ENCODE measurements at places on chromosomes 1 and 21.
A peak's percentile ranks its signal among the peaks of the same experiment; 100 is the strongest.

DNA sequence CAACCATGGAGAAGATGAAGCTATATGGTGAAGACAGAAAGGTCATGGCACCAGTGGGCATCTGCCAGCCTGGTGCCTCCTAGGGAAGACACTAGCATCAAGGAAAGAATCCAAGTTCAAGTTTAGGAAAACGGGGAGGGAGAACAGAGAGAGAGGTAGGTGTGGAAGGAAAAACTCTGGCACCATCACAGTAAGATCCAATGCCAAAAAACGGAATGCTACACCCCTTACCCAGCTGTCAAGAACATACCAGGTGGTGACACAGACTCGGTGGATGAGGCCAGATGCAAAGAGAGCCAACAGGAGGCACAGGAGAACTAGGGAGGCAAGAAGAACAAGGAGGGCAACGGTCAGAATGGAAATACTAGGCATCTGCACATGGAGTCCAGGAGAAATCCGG lies 3.6 kb downstream of the KRTCAP2 start:
- DNase-seq = no peak

GRCh38 chr1:14372526-14372925 lies 226.0 kb upstream of the KAZN start:
- DNase-seq = no peak

DNA sequence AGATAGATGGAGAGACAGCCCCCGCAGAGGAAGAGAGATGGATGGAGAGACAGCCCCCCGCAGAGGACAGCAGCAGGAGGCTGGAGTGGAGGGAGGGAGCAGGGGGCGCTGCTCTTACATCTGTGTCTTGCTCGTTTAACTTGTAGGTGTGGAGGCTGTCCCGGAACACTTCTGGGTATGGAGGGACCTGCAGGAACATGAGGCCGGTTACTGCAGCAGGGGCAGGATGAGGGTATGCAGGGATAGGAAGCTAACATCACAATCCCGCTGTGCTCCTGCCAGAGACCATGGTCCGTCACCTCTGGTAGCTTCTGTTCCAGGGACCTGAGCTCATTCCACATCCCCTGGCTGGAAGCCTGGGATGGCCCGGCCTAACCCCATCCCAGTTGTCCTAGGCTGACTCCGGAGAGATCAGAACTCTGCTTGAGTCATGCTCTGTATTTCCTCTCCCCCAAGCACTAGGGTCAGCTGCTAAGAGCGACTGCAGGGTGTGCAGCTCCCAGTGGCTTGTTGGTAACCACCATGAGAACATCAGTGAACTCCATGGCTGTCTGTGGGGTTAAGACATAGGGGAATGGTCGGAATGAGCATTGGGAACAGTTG lies 36.7 kb upstream of the GOLT1A start:
- no peak for DNase-seq

- DNase-seq = no peak
These were observed 890.3 kb upstream of the ADGRL2 start for GRCh38 chr1:80910426-80910825.

- no peak for DNase-seq
These were observed 135.7 kb upstream of the TIAM1 start for GRCh38 chr21:31479714-31480113.

DNA sequence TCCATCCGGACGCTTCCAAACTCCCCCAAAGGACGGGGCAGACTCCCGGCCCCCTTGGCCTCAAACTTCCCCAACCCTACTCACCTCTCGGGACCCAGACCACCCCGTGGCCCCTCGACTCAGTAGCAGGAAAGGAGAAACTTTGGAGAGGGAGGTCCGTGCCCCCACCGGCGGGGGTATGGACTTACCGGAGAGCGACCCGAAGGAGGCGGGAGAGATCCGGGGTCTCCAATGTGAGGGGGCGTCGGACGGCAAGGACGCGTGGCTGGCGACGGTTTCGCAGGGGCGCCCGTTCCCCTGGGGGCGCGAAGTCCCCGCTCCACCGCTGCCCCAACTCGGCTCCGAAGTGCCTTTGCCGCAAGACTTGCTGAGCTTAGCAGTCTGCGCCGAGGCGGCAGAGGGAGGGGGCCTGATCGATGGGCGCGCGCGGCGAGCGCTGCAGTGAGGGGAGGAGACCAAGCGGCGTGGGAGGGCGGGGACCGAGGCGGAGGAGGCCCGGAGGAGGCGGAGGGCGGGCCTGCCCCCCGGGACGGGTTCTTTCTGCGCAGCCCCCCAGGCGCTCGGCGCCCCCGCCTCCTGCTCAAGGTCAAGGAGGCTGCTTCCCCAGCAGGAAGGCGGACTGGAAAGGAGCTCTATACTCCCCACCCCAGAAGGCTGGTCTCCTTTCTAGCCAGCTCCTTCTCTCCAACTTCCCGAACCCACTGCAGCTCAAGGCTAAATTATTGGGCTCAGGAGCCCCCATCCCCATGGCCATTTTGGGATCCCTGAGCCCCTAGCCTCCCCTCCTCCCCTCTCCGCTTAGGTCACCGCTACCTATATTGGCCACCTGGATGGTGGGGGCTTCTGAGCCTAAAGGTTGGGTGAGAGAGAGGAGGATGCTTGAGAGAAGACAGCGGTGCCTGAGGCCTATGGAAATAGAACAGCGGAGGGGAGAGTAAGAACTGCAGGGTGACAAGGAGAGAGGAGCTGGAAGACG lies at the start of gene SYT2:
Gene SYT2 (minus strand): TSS at position 385 of the 976 bp plus-strand sequence. CDS start 104,682 bp downstream, outside the sequence.
- DNase-seq = peak; percentile 86

DNA sequence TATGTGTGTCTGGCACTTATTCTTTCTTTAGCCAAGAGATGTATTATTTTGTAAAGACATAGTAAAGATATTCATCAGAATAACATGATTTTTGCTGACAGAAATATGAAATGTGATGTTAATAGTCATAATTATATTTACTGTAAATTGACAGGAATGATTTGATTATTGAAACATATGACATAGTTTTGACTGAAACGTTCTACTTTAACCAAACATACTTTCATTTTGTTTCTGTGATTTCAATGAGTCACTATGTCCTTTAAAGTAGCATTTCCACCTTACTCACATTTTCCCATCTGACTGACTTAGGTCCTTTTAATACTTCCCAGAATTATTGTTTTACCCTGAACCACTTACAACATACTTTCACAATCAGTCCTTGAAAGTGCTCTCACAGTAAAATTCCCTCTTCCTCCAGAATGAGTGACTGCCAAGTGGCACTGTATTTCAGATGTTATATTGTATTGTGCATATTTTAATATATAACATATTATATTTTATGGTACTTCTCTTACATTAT lies 437.9 kb downstream of the NCAM2 start:
- no peak for DNase-seq

DNA sequence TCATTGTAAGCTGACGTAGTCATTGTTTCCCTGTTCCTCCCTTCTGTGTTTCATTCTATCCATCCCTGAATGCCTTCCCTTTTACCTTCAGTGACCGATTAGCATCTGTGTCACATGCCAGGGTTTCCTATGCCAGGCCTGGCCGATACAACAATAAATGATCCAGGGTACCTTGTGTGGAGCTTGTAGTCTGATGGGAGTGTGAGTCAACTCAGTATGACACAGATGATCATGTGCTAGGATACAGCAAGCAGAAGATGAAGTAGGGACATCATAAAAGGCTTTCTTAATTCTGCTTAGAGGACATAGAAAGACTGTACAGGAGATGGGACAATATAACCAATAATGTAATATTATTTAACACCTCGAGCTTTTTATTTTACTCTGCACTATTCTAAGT lies 164.1 kb upstream of the C8B start:
- no peak for DNase-seq

GRCh38 chr21:38389896-38390295 lies 108.4 kb downstream of the ERG start:
- no peak for DNase-seq

GRCh38 chr1:67802565-67802964 lies 30.7 kb downstream of the GNG12 start:
- no peak for DNase-seq

- DNase-seq = no peak
These were observed 22.9 kb downstream of the S1PR1 start for GRCh38 chr1:101259744-101260148.

DNA sequence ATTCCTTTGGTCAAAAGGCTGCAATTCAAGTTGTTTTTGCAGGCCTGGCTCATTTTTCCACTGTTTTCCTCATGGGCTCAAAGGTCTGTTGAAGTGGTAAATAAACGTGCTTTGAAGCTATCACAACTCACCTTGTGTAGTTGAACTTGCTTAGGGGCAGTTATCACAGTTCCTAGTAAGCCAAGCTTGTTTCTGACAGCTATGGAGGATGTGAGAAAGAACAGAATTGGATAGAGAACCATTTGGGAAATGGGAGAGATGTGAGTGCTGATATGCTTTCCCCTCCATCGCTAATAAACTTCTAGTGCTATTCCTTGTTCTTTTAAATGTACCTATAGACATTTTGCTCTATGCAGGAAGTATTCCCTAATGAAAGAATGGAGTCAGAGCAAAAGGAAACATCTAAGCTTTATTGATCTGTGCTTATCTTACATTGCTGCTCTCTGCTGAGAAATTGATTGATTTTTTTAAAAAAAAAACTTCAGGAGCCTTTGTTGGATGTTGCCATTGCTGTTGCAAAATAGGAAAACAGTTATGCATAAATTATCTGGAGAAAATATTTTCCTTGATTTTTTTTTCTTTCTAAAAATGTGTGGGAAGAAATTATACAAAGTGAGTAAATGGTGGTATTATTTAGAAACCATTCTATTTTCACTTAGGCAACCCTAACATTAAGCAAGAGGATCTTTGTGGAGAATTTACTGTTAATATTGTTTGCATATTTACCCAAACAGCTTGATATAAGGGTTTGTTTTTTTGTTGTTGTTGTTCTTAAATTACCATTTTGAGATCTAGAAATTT lies 118.2 kb downstream of the MAGI3 start:
- no peak for DNase-seq

- no peak for DNase-seq
These were observed 32.4 kb downstream of the PGBD5 start for GRCh38 chr1:230393722-230394121.

- peak; percentile 49 for DNase-seq
These were observed 10.7 kb downstream of the PIGR start for GRCh38 chr1:206935491-206936067.

GRCh38 chr1:231508941-231509340 lies 19.5 kb upstream of the TSNAX start:
- DNase-seq = no peak

DNA sequence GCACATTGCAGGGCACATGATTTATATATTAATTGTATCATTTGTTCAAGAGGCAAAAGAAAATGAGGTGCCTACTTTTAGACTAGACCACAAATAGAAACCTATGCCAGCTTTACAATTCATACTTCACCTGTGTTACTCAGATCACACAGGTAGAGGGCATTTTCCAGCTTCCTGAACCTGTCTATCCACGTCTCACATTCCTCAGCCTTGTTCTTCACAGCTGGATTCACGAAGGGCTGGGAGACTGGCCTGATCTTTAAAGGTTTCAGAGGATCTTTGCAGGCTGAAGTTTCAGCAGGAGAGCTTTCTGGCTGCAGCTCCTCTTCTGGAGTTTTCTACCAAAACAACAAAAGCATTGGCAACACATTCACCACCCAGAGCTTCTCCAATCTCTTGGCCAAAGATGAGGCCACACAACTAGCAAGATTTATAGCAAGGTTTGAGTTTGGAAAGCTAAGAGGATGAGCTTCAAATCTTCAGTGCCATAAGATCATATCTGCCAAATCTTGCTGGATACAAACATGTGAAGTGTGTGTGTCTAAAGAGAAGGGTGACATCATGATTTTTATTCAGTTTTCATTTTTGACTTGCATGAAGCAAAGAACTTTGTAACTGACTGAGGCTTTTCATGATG lies 71.0 kb upstream of the CYP2J2 start:
- DNase-seq = no peak

- no peak for DNase-seq
These were observed 184.9 kb downstream of the DYRK1A start for GRCh38 chr21:37551331-37551992.

- DNase-seq = no peak
These were observed 19.8 kb downstream of the ATP1A1 start for GRCh38 chr1:116392717-116393404.

DNA sequence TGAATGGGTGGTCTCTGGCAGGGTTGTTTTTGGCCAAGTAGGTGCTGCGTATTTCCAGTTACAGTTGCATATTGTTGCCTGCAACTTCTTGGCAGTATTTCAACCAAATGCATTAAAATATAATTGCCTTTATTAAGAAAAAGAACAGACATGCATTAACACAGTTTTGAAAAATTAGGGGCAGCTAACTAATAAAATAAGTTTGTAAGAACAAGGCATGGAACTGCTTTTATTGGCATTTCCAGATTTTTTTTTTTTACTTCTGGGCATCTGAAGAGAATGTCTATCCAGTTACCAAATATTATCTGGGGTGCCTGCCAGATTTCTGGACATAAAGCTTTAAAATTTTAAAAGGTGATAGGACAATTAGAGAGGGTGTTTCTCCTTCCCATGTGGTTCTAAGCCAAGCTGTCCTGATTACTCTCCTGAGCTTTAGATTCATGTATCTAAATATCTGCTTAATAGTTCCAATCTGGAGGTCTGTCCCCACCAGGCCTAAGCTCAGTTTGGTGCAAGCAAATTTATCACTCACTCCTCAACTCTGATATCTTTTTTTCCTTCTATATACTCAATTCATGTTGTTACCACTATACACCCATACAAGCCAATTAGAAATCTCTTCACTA lies 553.3 kb upstream of the USP24 start:
- no peak for DNase-seq

GRCh38 chr1:244325056-244325758 lies 126.5 kb downstream of the ADSS2 start:
- no peak for DNase-seq

DNA sequence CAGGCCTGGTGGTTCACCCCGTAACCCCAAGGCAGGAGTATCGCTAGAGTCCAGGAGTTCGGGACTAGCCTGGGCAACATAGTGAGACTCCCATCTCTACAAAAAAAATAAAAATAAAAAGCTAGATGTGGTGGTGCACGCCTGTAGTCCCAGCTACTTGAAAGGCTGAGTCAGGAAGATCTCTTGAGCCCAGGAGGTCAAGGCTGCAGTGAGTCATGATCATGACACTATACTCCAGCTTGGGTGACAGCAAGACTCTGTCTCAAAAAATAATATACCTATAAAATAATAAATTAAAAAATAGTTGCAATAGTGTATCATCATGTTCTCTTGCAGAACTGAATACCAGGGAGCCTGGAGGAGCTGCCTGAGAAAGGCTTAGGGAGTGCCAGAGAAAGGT lies 19.9 kb upstream of the TMEM39B start:
- no peak for DNase-seq

DNA sequence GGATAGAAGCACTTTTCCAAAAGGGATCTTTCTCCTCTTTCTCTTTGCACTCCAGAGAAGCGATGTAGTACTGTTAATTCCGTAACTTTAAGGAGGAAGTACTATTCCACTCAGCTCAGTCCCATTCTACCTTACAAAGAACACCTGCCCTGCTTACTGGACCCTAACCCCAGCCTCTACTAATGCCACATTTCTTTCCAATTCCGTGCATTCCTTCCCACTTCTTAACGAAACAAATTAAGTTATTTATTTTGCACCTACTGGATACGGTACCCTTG lies 511 bp downstream of the NDC1 start:
- no peak for DNase-seq

- DNase-seq = no peak
These were observed 36.7 kb upstream of the TMEM222 start for GRCh38 chr1:27285274-27285660.

- no peak for DNase-seq
These were observed 25.5 kb downstream of the CAPN9 start for GRCh38 chr1:230772457-230773395.
